GF-D8 (cell line): ENCODE measurements at places on chromosomes 7 and 10.
A peak's percentile ranks its signal among the peaks of the same experiment; 100 is the strongest.

DNA sequence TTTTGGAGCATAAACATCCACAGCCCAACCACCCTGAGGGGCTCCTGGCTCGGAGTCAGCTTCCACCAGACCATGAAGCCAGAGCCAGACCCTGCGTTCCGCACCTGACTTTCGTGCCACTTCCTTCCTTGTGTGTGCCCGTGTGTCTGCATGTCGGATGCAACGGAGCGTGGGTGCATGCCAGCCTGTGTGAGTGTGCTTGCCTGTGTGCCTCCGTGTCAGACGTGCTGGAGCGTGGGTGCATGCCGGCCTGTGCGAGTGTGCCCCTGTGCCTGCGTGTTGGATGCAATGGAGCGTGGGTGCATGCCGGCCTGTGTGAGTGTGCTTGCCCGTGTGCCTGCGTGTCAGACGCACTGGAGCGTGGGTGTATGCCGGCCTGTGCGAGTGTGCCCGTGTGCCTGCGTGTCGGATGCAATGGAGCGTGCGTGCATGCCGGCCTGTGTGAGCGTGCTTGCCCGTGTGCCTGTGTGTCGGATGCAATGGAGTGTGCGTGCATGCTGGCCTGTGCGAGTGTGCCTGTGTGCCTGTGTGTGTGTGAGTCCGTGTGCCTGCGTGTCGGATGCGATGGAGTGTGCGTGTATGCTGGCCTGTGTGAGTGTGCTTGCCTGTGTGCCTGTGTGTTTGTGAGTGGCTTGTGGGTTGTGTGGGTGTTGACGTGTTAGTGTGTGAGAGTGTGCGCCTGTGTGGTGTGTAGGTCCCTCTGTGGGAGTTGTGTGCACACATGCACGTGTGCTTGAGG is 28.1 kb upstream of the KNDC1 start:
- no peak for DNase-seq

DNA sequence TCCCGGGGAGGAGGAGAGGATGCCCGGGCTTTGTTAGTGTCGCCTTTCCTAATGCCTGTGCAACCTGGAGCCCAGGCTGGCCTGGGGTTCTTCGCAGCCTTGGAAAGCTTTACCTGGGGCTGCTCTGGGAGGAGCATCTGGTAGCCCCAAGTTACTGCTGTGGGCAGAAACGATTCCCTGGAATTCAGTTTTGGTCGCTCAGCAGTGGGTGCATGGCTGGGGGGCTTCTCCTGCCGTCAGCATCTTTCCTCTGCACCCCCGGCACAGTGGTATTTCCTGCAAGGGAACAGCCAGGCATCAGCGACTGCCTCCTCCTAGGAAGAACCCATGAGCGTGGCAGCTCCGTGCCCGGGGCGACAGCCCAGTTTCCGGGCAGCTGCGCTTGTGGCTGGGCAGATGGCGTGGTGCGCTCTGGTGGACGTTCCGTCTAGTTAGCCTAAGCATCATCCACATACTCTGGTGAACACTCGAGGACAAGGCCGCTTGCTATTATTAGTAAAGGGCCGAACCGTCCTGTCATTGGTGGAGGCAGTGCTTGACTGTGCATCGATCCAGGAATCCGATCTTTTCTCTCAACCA is 107.0 kb upstream of the BTBD16 start:
- no peak for DNase-seq

DNA sequence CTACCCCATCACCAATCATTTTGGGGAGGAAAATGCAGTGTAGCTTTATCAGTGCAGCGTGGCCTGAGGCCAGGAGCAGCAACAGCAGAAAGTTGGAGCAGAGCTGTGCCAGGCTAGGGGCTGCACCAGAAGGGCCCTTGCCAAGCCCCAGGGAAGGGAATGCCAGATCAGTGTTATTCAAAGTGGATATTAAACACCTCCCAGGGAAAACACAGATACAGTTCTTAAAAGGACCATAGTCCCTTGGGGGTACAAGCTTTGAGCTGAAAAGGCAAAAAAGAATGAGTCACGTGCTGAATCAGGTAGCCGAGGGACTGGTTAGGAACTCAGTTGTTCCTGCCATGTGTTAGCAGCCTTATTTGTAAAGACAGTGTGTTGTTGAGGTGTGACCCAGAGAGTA is 54.0 kb downstream of the GSDME start:
- DNase-seq = no peak

DNA sequence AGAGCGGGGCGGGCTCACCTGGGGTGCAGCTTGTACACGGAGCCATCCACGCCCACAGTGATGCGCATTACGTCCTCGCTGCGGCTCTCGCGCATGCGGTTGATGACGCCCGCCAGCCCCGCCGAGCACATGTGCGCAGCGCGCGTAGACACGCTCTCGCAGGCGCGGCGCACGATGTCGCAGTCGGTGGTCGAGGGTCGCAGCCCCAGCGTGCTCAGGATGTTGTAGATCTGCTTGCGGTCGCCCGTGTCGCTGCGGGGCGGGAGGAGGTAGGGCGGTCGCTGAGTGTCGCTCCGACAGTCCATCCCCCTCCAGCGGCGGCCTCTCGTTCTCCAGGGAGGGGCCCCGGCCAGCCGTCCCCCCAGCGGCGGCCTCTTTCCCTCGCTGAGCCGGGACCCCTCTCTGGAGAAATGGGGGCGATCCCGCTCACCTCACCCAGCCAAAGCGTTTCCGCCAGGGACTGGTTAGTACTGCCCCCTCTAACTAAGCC is 4.4 kb upstream of the MYL7 start:
- no peak for DNase-seq

DNA sequence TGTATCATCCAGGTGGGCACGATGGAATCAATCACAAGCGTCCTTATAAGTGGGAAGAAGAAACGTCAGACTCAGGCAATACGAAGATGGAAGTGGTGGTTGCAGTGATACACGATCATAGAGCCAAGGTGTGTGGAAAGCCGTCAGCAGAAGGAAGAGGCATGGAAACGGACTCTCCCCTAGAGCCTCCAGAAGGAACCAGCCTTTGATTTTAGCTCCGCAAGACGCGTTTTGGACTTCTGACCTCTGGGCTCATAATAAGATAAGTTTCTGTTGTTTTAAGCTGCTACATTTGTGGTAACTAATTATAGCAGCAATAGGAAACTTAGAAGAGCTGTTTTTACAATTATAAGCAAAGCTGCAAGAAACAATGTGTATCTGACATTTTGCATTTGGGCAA is 14.8 kb downstream of the FANK1 start:
- DNase-seq = no peak

DNA sequence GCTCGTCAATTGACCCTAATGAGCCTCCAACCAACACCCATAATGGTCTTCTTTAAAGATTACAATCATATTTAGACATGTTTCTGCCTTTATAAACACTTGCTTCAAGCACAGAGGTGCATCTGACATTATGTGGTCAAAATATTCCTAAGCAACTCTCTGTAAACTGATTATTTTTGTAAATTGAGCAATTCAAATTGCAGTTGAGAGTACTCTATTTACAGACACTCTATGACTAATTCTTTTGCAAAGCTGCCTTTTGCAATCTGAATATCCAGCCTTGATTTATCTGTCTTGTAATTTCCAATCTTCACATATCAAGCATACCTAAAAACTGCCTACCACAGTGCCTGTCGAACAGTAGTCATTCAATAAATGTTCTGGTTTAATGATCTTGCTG is 112.0 kb downstream of the PDE1C start:
- no peak for DNase-seq

DNA sequence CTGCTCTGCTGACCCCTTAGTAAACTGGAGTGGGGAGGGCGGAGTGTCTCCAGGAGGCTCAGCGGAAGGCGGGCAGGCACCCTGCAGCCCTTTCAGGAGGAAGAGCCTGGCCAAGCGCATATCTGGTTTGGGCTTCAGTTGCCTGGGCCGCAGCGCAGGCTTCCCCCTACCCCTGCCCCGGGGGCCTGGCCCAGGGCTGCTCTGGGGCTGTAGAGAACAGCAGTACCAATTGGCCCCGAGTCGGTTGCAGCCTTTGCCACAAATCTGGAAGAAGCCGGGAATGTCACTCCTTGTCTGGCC is 28.1 kb upstream of the JAKMIP3 start:
- no peak for DNase-seq

DNA sequence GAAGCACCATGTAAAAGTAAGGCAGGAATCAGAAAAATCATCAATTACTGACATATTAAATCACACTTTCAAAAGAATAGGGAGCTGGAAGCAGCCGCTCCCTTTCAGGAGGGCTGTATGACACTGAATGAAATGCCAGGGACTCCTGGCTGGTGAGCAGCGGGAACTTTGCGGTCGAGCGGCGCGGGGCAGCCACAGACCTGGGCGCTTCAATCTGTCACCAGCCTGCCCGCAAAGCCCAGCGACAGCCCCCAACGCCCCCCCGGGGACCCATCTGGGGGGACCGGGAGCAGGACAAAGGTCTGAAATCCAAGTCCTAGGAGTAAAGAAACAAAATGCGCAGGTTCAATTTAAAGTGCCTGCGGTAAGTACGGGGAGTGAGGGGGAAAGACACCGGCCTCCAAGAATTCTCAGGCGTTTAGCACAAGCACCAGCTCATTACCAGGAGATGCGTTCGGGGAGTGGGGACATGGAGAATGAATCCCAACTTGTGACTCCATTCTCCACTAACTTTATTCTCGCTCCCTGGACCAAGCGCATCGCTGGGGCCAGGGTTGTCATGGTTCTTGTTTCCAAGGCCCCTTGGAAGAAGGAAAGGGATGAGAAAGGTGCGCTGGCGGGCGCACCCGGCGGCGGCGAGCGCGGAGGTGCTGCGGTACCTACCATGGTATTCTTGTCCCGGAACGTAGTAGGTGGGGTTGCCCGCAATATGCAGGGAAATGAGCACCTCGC is 824 bp downstream of the RELN start:
- DNase-seq = no peak

DNA sequence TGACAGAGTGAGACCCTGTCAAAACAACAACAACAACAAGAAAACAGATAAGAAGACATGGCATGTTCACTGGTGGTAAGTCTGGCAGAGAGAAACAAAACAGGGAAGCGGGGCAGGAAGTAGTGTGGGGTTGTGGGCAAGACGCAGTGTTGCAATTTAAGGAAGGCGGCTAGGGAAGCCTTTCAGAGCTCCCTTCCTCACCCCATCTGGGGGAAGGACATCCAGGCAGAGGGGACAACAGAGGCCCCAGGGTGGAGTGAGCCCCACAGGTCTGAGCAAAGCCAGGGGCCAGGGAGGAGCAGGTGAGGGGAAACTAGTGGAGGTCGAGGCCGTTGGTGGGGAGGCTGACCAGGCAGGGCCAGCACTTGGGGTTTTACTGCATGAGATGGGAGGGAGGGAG is 16.8 kb downstream of the LAT2 start:
- peak; percentile 93 for DNase-seq

DNA sequence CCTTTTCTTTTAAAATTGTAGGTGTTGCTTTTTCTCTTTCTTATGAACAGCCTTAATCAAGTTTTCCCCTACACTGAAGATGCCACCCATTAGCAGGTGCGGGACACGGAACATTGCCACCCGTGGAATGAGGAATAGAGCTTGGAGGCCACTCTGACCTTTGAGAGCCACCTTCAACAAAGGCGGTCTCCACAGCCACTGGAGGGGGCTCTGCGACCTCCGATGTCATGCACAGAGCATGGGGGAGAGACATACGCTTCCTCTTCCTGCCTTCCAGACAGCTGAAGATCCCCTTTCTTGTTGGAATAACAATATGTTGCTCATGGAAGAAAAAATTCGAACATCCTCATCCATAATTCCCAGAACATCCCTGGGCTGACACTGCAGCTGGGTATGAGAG is 39.1 kb downstream of the ADARB2 start:
- DNase-seq = no peak
